ENCODE measurements at places on chromosomes 11 and 22.

- DNase-seq, result no peak
Observed at GRCh38 chr22:25909614-25910387, 167.8 kb downstream of the MYO18B start.

- DNase-seq, result no peak
Observed at GRCh38 chr11:129610125-129610524, 205.5 kb upstream of the TMEM45B start.

DNA sequence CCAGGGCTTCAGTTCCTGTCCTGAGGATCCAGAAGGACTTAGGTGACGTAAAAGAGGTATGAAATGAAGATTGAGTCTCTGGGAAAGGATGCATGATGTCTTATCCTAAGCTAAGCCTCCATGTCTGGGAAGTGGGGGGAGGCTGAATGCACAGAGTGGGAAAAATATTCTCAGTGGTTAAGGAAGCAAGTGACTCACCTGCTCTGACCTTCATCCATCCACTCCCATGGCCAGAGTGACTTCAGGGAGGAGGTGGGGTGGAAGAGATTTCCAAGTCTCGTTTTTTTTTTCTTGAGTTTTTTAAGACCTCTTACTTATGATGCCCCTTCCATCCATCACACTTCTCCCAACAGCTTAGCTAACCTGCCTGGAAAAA lies 32.5 kb upstream of the POLD3 start:
- no peak for DNase-seq

GRCh38 chr11:84497981-84498411 lies 1129.1 kb downstream of the DLG2 start:
- DNase-seq, result no peak

- no peak for DNase-seq
Observed at GRCh38 chr11:43871051-43871450, 9.6 kb upstream of the ALKBH3 start.

- peak; percentile 34 for DNase-seq
Observed at GRCh38 chr11:68684385-68685356, at the start of gene GAL. TSS of gene GAL (plus strand) at chr11:68684544. CDS start at chr11:68684924, 380 bp downstream.

GRCh38 chr11:45449036-45449601 lies 163.0 kb upstream of the SYT13 start:
- no peak for DNase-seq

DNA sequence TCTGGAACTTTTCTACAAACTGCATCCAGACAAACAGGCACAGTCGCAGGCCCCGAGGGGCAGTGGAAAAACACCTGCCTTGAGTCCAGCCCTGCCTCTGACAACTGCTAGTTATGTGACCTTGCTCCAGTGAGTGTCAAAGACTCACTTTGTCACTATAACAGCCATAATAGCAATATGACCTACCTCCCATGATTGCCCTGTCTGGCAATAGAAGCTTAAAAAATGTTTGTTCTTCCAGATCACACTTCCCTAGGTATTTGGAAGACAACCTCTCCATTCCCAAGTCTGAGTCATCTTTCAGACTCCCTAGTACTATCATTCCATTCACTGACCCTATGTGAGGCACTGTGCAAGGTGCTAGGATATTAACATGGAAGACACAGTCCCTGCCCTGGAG lies 74.5 kb downstream of the RPL27A start:
- no peak for DNase-seq

DNA sequence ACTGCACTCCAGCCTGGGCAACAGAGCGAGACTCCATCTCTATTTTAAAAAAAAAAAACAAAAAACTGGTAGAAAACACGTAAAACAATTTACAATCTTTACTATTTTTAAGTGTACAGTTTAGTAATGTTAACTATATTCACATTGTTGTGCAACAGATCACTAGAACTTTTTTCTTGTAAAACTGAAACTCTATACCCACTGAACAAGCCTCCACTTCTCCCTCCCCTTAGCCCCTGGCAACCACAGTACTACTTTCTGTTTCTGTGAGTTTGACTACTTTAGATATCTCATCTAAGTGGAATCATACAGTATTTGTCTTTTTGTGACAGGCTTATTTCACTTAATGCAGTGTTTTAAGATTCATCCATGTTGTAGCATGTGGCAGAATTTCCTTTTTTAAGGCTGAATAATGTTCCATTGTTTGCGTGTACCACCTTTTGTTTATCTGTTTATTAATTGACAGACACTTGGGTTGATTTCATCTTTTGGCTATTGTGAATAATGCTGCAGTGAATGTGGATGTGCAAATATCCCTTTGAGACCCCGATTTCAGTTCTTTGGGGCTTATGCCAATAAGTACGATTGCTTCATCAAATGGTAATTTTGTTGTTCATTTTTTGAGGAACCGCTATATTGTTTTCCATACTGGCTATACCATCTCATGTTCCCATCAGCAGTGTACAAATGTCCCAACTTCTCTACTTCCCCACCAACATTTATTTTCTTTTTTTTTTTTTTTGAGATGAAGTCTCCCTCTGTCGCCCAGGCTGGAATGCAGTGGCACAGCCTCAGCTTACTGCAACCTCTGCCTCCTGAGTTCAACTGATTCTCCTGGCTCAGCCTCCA lies 11.0 kb downstream of the DDB2 start:
- no peak for DNase-seq

DNA sequence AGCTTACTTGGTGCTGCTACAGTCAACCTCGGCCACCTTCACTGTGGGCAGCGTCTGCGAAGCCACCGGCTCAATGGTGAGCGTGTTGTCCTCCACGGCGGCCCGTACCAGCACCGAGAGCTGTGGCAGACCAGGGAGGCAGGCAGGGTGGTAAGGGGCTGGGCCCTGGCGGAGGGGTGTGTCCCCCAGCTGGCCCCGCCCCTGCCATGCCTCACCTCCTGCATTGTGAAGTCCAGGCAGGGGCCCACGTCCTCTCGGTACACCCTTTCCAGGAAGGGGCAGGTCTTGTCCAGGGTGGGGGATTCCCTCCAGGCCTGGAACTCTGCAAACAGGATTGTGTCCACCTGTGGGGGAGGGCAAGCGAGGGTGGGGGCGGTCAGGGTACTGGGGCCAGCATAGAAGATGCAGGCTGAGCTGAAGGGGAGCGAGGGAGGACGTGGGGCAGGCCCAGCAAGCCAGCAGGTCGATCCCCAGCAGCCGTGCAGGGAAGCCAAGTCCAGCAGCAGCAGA lies 12.8 kb downstream of the RAB3IL1 start:
- DNase-seq, result peak; percentile 27

DNA sequence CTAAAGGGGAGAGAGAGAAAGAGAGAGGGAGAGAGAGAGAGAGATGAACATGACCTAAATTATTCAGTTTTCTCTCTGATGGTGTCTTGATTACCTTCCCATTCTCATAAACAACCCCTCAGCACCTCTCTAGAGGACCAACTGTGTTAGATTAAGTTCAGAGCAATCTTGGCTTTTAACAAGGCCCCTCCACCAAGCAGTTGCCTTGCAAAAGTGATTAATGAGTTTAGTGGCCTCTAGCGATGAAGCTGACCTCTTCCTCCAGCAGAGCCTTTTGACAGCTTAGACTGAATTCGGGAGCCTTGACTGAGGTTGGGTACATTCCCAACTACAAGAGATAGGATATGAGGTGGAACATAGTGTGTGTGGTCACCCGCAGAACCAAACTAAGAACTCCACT lies 66.1 kb downstream of the ARL14EP start:
- DNase-seq, result no peak

- DNase-seq, result no peak
Observed at GRCh38 chr11:95108159-95108611, 18.5 kb downstream of the ENDOD1 start.

- no peak for DNase-seq
Observed at GRCh38 chr22:45910928-45911467, 66.0 kb downstream of the WNT7B start.

GRCh38 chr11:64244107-64244506 lies 2.6 kb downstream of the PPP1R14B start:
- DNase-seq, result no peak

DNA sequence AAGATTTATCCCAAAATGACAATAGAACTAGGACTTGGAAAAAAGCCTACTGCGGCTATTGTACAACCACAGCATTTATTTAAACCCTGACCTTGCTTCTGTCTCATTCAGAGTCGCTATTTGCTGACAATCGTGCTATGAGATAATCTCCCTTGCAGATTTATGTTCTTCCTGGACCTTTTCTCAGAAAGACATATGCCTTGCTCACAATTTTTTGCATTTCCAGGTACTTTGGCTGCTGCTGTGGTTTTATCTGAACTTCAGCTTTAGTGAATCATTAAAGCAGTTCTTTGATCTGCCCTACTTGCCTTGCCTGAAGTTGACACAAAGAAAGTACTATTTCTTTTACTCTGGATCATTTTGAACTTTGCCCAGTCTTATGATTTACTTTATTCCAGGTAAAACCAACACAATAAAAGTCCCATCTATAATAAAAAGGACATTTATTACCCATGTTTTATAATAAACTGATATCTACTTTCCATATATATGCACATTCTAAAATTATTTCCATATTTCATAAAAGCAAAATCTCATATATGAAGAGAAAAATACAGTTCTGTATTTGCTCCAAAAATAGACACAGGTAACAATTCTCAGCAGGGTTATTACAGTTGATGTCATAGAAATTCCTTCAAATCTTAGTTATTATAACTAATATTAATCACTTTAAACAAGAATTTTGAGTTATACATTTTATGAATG lies 63.4 kb upstream of the CARD18 start:
- DNase-seq, result no peak

GRCh38 chr22:43837666-43838065 lies 24.6 kb downstream of the SULT4A1 start:
- no peak for DNase-seq

DNA sequence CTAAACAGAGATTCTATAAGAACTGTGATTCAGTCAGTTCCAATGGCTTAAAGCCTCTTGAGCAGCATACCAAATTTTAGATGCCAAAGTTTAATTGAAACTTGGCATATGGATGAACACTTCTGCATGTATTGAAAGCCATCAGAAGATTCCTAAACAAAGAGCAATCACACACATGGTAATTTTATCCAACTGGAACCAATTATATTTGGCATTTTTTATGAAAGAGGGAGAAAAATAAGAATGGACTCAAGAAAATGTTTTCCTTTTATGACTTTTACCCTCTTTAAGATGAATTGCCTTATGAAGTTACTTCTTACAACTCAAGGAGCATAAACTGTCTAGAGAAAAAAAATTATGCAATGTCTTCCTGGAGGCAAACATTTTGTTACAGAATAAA lies 7.4 kb downstream of the TRPC6 start:
- DNase-seq, result no peak

GRCh38 chr11:128694618-128695481 lies 978 bp downstream of the FLI1 start:
- no peak for DNase-seq

DNA sequence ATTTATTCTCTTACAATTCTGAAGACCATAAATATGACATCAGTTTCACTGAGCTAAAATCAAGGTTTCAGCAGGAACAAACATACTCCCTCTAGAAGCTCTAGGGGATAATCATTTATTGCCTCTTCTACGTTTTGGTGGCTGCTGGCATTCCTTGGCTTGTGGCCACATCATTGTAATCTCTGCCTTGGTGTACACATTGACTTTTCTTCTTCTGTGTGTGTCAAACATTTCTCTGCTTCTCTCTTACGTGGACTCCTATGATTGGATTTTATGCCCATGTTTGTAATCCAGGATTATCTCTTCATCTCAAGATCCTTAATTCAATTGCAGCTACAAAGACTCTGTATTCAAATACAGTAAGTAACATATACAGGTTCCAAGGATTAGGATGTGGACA lies 30.4 kb upstream of the MMP20 start:
- DNase-seq, result no peak

DNA sequence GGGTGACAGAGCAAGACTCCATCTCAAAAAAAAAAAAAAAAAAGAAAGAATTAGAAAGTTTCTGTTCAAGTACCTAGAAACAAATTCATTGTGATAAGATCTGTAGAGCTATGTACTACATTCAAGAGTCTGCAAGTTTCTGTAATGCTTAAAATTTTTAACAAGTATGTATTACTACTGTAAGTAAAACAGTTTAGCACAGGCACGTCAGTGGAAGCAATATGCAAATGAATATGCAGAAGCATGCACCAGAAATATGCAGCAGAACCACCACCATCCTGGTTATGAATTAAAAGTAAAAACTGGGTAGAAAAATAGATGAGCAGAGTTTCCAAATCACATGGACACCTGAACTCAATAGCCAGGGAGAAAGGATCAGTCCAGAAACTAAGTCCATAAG lies 19.3 kb downstream of the SBF2 start:
- DNase-seq, result no peak

GRCh38 chr11:47577460-47578041 lies 1.2 kb downstream of the KBTBD4 start:
- DNase-seq, result no peak

DNA sequence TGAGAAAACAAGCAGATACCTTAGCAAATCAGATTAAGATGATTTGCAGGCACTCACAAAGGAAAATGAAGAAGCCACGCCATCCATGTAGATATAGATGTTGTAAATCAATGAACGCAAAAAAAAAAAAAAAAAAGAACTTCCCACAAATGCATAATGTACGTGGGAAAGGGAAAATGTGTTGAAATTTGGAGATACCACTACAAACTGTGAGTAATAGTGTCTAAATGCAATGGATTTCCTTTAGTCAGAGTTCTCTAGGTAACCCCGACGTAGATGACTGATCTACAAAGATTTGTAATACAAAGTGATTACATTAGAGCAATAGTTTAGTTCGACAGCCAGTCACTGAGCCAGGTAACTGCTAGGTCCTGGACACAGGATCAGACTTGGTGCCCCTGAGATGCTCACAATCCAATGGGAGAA lies 783 bp upstream of the ANKRD54 start:
- DNase-seq, result no peak

DNA sequence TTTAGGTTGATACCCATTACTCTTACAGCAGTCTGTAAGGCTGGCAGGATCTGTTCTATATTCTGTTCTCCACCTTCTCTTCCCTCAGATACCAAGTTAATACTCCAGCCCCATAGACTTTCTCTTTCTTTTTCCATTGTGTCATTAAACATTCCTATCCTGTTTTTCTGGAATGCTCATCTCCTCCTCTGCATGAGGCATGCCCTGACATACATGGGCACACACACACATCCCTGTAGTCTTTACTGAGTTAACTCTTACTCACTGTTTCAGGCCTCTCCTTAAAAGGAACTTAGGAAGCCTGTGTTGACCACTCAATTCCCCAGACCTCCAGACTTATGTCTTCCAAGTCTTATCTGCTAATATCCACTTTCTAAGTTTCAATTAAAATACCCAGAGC lies 476.8 kb downstream of the METTL15 start:
- DNase-seq, result no peak

GRCh38 chr22:33986954-33987353 lies 66.7 kb upstream of the LARGE1 start:
- no peak for DNase-seq

- DNase-seq, result no peak
Observed at GRCh38 chr22:19042285-19043120, 79.7 kb downstream of the DGCR2 start.

- no peak for DNase-seq
Observed at GRCh38 chr22:20523086-20523983, 15.9 kb downstream of the MED15 start.

GRCh38 chr22:43377548-43377895 lies 34.3 kb upstream of the MPPED1 start:
- no peak for DNase-seq

Measured in erythroblast (primary cell).